ENCODE measurements at places on chromosomes 12 and 14. TPM values are rescaled to one million over a fixed set of nuclear protein-coding genes. Genes with fewer than 3 reads are reported as not detected.

- no peak for DNase-seq
- H3K27ac ChIP-seq, result no peak overlapping the region
- H3K27me3 ChIP-seq, result no peaks in the 10 kb centered on the region
- H3K4me1 ChIP-seq, result no peaks in the 10 kb centered on the region
- no peaks in the 10 kb centered on the region for H3K36me3 ChIP-seq
These were observed 487.6 kb upstream of the FLRT2 start for GRCh38 chr14:85042301-85042700.

- H3K27me3 ChIP-seq, result no peaks in the 10 kb centered on the region
- no peak overlapping the region for H3K27ac ChIP-seq
- DNase-seq, result no peak
- no peaks in the 10 kb centered on the region for H3K36me3 ChIP-seq
- no peaks in the 10 kb centered on the region for H3K4me1 ChIP-seq
These were observed 389.3 kb downstream of the BMP4 start for GRCh38 chr14:53567236-53567780.

- no peak overlapping the region for H3K27ac ChIP-seq
- H3K36me3 ChIP-seq, result peaks cover 26% of the 10 kb centered on the region
- H3K4me1 ChIP-seq, result peaks cover 12% of the 10 kb centered on the region
- H3K27me3 ChIP-seq, result peaks cover 88% of the 10 kb centered on the region
- H3K4me3 ChIP-seq, result peak overlapping the region; percentile 70
- DNase-seq, result peak; percentile 75
These were observed 2.6 kb upstream of the BCL11B start for GRCh38 chr14:99274346-99275221.

OLR1 gene
- not detected for total RNA-seq

DEPDC4 gene
- total RNA-seq, result 1.9 TPM

DNA sequence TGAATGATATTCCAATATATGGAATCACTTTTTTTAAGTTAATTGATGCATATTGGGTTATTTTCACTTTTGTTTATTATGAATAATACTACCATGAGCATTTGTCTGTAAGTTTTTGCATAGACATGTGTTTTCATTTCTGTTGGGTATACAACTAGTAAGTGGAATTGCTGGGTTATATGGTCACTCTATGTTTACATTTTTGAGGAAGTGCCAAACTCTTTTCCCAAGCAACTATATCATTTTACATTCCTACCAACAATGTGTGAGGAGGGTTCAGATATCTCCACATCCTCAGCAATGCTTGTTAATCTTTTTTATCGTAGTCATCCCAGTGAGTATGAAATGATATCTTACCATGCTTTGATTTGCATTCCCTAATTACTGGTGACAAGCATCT, 64.0 kb downstream of the MON2 start:
- H3K4me1 ChIP-seq, result peaks cover 8% of the 10 kb centered on the region
- no peaks in the 10 kb centered on the region for H3K27me3 ChIP-seq
- H3K4me3 ChIP-seq, result no peak overlapping the region
- peaks cover 3% of the 10 kb centered on the region for H3K36me3 ChIP-seq

DNA sequence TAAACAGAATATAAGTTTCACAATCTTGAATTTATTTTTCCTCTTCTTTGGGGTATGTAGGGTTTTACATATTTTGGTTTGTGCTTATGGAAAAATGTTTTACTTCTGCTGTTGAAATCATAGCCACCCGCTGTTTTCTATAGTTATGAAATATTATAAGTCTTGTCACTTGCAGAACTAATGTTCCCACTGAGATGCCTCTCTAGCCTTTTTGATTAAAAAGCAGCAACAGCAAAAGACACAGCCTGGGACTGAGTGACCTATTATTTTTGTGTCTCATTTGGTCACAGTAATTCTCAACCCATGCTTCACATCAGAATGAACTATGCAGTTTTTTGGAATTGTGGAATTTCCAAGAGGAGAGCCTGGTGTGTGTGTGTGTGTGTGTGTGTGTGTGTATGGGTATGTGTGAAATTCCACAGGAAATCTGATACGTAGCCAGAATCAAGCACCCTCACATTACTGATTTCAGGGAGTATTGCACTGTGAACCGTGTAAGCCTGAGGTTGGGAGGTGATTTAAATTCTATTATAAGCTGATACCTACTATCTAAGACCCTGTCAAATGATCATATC, 55.7 kb upstream of the FRMD6 start:
- no peak for DNase-seq
- H3K36me3 ChIP-seq, result no peaks in the 10 kb centered on the region
- H3K27me3 ChIP-seq, result no peaks in the 10 kb centered on the region
- no peak overlapping the region for H3K27ac ChIP-seq
- H3K4me3 ChIP-seq, result no peak overlapping the region
- no peaks in the 10 kb centered on the region for H3K4me1 ChIP-seq

DNA sequence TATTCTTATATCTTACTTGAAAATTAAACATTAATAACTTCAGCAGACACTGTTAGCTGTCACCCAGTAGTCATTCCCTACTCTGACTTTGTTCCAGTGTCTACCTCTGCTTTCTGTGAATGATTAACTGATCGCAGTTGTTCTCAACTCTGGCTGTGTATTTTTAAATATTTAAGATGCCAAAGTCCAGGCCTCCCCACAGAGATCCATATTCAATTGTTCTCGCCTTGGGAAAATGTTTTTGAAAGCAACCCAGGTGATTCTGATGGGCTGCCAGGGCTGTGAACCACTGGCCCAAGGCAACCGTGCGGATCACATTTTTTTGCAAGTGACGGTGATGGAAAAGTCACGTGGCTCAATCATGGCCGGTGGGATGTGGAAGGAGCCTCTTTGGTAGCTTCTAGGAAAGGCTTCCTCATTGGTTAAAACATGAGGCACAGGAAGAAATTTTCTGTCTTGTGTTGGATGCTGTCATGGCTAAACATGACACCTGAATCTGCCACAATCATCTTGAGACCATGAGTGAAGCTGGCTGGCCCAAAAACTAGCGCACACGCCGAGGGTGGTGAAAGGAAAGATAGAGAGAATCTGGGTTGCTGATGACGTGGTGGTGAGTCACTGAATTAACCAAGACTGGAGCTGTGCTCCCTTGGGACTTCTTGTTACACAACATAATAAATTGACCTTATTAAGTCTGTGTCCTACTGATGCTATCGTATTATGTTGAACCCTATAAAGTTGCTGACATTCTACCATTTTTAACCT, 37.2 kb downstream of the RDH12 start:
- peaks cover 29% of the 10 kb centered on the region for H3K4me1 ChIP-seq
- no peaks in the 10 kb centered on the region for H3K27me3 ChIP-seq
- peak overlapping the region; percentile 64 for H3K4me3 ChIP-seq
- H3K36me3 ChIP-seq, result peaks cover 6% of the 10 kb centered on the region
- H3K27ac ChIP-seq, result peak overlapping the region; percentile 97

TSHR gene
- not detected for total RNA-seq

DNA sequence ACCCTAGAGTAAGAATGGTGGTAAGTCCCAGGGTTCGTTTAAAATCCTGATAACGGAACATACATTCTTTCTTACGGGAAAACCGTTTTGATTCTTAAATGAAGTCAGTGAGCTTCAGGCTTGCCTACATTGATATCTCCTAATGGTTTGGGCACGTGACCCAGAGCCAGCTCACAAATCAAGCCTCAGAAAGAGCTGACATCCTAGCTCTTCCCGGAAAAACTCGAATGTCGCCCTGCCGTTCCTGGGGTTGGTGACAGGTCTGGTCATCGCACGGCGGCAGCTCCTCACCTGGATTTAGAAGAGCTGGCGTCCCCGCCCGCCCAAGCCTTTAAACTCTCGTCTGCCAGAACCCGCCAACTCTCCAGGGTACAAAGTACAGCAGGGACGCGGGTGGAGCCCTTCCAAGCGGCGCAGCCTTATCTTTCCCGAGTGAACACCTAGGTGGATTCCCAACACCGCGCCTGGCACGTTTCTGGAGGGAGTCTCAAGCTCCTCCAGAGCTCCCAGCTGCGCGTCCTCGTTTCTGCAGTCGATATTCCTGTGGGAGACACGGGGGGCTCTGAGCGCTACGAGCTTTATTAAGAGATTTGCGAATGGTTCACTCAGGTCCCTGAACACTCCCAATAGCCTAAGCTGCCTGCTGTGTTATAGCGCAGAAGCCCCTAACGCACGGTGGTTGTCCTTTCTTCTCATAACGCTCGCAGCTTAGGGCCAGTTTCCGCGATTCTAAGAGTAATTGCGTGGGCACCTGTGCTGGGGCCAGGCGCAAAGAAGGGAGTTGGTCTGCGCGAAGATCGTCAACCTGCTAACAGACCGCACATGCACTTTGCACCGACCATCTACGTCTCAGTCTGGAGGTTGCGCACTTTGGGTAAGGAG, at the start of gene SSTR1:
SSTR1 (plus strand) TSS at position 169 of the 882 bp plus-strand sequence. CDS start 1,486 bp downstream, outside the sequence.
- peaks cover 45% of the 10 kb centered on the region for H3K27me3 ChIP-seq
- DNase-seq, result peak; percentile 23
- peak within 1 kb of the TSS; percentile 24 for H3K27ac ChIP-seq
- peak within 1 kb of the TSS; percentile 78 for H3K4me3 ChIP-seq
- H3K36me3 ChIP-seq, result peaks cover 14% of the 10 kb centered on the region
- peaks cover 7% of the 10 kb centered on the region for H3K4me1 ChIP-seq

- no peak for DNase-seq
- no peaks in the 10 kb centered on the region for H3K36me3 ChIP-seq
- no peak overlapping the region for H3K4me3 ChIP-seq
- H3K27ac ChIP-seq, result no peak overlapping the region
- H3K4me1 ChIP-seq, result peaks cover 20% of the 10 kb centered on the region
These were observed 11.7 kb upstream of the OTOGL start for GRCh38 chr12:80087486-80088213.

GRCh38 chr14:101879529-101880336, 84.6 kb upstream of the DYNC1H1 start:
- peaks cover 5% of the 10 kb centered on the region for H3K36me3 ChIP-seq
- no peak overlapping the region for H3K4me3 ChIP-seq
- no peaks in the 10 kb centered on the region for H3K27me3 ChIP-seq
- no peak for DNase-seq
- H3K27ac ChIP-seq, result no peak overlapping the region

WDR89 gene
- total RNA-seq, result 20.8 TPM

DNA sequence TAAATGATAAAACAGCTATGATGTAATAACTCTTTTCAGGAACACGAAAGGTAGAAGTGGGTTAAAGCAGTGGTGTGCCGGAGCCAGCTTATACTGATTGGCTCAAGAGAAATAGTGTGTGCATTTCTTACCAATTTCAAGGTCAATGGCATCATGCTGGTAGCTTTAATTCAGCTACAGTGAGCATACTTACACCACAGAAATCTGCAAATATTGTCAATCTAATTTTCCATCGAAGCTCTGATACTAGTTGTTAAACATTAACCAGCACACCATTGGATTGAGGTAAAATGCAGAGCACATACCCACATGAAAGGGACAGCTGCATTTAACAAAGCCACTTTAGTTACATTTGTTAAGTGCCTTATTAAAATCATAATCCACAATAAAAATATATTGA, 225.7 kb downstream of the KCNC2 start:
- DNase-seq, result no peak
- no peaks in the 10 kb centered on the region for H3K36me3 ChIP-seq
- peaks cover 9% of the 10 kb centered on the region for H3K4me1 ChIP-seq

GRCh38 chr12:38639625-38640024, 265.8 kb downstream of the CPNE8 start:
- DNase-seq, result no peak
- H3K36me3 ChIP-seq, result no peaks in the 10 kb centered on the region
- H3K4me1 ChIP-seq, result no peaks in the 10 kb centered on the region
- H3K4me3 ChIP-seq, result no peak overlapping the region
- no peaks in the 10 kb centered on the region for H3K27me3 ChIP-seq

- H3K27me3 ChIP-seq, result no peaks in the 10 kb centered on the region
- DNase-seq, result no peak
- no peaks in the 10 kb centered on the region for H3K36me3 ChIP-seq
- no peak overlapping the region for H3K4me3 ChIP-seq
These were observed 34.5 kb downstream of the EFCAB11 start for GRCh38 chr14:89920056-89920455.

DNA sequence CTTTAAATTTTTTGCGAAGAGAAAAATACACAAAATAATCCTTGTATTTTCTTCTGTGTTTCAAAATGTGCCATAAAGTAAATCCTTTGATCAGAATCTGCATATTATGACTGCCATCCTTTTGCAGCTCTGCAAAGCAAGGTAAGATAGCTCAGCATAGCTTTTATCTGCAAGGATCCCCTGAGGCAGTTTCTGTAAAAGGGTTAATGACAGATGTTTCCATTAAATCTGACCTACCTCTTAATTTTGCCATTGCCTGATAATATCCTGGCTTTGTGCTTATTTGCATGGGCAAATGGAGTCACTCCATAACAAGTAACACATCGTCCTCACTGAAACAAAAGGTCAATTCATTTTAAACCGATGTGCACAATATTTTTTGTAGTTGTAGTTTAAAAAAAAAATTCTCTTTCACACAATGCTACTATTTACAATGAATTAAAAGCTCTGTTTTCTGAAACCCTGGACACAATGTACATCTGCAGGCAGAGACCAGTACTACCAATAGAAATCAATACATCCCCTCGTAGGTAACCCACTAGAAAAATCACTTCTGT, 108.5 kb upstream of the SOX5 start:
- H3K4me1 ChIP-seq, result no peaks in the 10 kb centered on the region
- no peak for DNase-seq
- H3K27ac ChIP-seq, result no peak overlapping the region
- H3K4me3 ChIP-seq, result no peak overlapping the region
- no peaks in the 10 kb centered on the region for H3K27me3 ChIP-seq

- no peaks in the 10 kb centered on the region for H3K36me3 ChIP-seq
- DNase-seq, result no peak
- H3K27ac ChIP-seq, result no peak overlapping the region
These were observed 708.8 kb downstream of the RERGL start for GRCh38 chr12:17381211-17381610.

GRCh38 chr14:34234258-34234657, 227.8 kb downstream of the SPTSSA start:
- H3K4me3 ChIP-seq, result no peak overlapping the region
- no peak for DNase-seq
- H3K27me3 ChIP-seq, result no peaks in the 10 kb centered on the region
- H3K4me1 ChIP-seq, result peaks cover 37% of the 10 kb centered on the region
- no peaks in the 10 kb centered on the region for H3K36me3 ChIP-seq
- no peak overlapping the region for H3K27ac ChIP-seq

- H3K27ac ChIP-seq, result no peak overlapping the region
- H3K27me3 ChIP-seq, result no peaks in the 10 kb centered on the region
- no peak overlapping the region for H3K4me3 ChIP-seq
- DNase-seq, result peak; percentile 72
These were observed 512.4 kb upstream of the TMPO start for GRCh38 chr12:98002887-98003493.

GRCh38 chr14:32256576-32256975, 53.5 kb upstream of the RNU6-8 start:
- DNase-seq, result no peak
- no peak overlapping the region for H3K27ac ChIP-seq
- no peak overlapping the region for H3K4me3 ChIP-seq
- H3K36me3 ChIP-seq, result no peaks in the 10 kb centered on the region
- H3K4me1 ChIP-seq, result peaks cover 21% of the 10 kb centered on the region

VEZT gene
- 160 TPM for total RNA-seq

GRCh38 chr14:33707716-33708115, 243.2 kb downstream of the EGLN3 start:
- DNase-seq, result no peak
- H3K27ac ChIP-seq, result no peak overlapping the region
- no peaks in the 10 kb centered on the region for H3K36me3 ChIP-seq
- peaks cover 72% of the 10 kb centered on the region for H3K27me3 ChIP-seq
- no peaks in the 10 kb centered on the region for H3K4me1 ChIP-seq
- no peak overlapping the region for H3K4me3 ChIP-seq

POTEM gene
- not detected for total RNA-seq

Data from Calu3 (cell line).